Cortex of kidney (tissue), 1 donor: ENCODE measurements at places on chromosomes 12 and 14.

DNA sequence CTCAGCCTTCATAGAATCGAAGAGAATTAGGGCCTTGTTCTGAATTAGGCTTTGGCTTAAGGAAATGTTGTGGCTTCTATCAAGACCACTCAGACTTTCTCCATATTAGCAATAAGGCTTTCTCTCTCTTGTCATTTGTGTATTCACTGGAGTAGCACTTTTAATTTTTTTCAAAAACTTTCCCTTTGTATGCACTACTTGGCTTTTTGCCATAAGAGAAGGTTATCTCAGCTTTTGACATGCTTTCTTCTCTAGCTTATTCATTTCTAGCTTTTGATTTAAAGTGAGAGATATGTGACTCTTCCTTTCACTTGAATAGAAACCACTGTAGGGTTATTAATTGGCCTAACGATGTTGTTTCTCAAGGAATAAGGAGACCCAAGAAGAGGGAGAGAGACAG lies 244.2 kb downstream of the GPHN start:
- no peak for DNase-seq

DNA sequence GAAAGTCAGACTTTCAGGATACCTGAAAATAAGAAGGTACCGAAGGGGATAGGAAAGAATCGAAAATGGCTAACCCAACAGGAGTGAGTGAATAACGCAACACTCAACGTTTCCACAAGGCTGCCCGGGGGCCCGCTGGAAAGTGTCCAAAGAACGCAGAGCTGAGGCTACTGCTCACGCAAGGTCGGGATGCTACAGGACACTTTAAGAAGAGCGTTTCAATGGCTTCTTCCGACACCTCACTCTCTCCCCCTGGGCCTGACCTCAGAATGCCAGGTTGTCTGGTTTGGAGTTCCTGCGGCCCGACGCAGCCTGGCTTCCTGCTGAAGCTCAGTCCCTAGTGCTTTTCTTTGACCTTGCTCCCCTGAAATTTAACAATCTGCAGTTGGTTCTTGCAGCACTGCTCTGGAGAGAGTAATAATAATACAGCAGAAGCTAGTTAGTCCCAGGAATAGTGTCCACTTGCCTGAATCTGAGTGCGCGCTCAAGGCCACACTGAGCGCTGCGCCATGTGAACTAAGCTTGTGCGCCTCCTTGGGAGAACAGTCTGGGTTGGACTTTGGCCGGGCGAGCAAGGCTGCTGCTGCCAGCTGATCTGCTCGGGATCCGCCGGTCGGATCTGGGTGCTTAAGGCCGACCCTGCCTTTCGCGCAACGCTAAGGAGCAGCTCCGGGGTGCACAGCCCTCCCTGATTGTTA lies 2.0 kb upstream of the ALX1 start:
- DNase-seq = no peak

GRCh38 chr12:21933656-21934055 lies 7.6 kb downstream of the ABCC9 start:
- no peak for DNase-seq

DNA sequence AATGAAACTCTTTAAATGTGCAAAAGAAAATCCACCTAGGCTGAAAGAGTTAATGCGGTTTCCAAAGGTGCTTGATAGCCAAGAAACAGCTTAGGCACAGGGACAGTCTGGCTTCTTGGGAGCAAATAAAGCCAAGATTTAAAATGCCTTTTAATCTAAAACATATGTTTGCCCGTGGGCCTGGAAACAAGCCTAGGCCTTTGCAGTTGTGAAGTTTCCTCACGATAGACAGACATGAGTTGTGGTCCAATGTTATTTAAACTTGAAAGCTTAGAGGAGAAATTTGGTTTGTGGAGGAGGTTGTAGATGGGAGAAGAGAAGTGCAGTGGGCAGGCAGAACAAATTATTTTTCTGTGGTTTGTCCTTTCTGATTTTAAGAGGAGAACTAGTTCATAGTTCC lies 29.8 kb downstream of the PROX2 start:
- DNase-seq = no peak

DNA sequence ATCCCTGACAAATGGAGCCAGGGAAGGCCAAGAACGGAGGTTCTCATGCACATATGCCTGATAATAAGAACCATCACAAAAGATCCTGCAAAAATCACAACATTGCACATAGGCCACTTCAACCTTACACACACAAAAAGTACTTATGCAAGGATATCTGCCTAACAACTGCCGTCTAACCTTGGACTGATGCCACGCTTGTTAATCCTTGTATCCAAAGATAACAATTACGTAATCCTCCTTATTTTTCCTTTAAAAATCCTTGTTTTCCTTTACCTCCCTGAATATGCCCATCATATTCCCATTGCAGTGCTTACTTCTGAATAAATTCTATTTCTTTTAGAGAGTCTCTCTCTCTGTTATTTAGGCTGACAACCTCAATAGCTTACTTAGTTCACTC lies 59.5 kb downstream of the TMEM116 start:
- DNase-seq = no peak

DNA sequence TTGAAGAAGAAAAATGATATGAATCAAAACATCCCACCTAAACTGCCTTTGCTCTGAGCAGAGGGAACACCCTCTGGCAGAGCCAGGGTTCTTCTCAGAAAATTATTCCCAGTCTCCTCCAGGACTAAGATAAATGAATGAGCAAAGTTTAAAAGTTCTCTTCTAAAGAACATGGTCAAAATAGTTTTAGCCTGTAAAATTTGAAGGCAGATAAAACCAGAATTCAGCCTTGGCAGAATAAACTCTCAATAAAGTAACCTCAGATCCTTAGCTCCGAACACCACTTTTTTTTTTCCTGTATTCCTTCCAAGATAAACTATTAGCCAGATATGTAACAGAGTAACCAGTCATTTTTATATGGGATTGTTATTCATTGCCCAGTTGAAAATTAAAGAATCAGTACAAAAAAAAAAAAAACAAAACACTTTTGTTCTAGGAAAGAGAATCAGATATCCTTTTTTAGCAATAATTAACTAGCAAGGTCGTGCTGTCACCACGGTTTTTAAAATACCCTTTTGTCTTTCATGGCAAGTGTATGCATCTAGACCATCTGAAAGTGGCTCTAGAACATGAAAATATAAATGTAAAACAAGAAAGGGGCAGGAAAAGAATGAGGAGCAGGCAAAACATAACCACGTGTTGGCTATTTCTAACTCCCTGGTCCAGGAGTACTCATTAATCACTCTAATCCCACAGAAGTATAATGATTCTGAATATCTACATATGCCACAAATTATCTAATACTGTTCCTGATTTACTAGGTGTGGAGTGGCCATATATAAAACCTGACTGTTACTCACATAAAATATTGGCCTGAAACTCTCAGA lies 60.8 kb downstream of the CAPZA3 start:
- no peak for DNase-seq

DNA sequence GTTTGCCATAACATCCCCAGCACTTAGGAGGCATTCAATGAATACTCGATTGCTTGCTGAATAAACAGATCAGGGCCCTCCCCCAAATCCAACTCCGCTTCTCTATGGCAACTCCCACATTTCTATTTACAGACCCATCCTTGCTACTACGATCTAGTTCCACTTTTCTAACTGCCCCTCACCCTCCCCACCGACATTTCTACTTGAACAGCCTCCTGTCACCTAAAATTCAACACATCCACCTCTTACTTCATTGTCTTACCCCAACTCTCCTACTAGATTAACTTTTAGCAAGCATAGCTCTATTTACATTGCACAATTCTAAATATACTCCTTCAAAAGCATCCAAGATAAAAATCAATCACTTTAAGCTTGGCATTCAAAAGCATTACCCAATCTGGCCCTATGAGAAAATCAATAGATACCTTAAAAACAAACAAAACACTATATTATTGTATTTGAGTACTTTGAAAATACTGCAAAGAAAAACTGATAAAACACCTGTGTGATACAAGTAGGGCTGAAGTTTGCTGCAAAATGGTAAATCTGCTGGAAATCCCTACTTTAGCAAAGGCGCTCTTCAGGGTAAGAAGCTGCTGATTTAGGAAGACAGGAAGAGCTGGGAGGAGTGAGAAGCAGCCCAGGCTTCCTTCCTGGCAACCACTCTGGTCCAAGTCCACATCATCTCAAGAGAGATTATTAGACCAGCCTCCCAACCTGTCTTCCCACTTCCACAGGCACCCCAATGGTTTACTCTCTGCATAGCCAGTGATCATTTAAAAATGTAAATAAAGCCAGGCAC lies 96.4 kb downstream of the HECTD4 start:
- no peak for DNase-seq

DNA sequence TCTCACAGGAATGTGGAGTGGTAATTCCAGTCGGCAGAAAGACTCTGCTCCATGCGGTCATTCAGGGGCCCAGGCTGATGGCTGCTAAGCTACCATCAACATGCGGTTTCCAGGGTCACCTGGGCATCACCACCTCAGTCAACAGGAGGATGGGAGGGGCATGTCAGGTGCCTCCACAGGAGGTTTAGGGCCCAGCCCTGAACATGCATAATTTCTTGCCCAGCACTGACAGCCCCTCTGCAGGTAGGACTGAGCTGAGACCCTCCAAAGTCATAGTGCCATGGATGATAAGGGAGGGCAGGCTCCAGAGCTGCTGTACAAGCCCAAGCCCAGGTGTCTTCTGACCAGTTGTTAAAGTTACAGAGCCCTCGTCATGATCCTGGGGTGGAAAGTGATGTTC lies 244.0 kb upstream of the SFSWAP start:
- no peak for DNase-seq

GRCh38 chr14:68322940-68323620 lies 469.8 kb downstream of the ZFP36L1 start:
- DNase-seq = no peak

- no peak for DNase-seq
Observed at GRCh38 chr12:34625116-34625515, 602.8 kb downstream of the ALG10 start.

- DNase-seq = no peak
Observed at GRCh38 chr12:54497883-54498282, 331 bp downstream of the NCKAP1L start.

DNA sequence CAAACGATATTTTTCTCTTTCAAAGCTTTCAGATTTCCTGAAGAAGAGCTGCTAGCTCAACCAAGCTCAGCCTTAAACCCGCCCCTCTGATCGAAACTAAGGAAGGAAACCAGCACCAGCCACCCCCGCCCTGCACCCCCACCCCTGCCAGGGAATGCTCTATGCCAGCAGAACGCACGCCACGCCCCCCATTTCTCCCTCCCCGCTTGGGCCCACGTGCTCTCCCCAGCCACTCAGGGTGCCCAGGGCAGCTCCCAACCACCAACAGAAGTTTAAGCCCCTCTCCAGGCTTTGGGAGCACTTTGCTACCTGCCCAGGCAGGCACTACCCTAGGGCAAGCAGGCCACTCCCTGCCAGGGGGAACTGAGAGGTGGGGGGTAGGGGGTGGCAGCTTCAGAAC lies 18.8 kb upstream of the KRT78 start:
- DNase-seq = no peak

DNA sequence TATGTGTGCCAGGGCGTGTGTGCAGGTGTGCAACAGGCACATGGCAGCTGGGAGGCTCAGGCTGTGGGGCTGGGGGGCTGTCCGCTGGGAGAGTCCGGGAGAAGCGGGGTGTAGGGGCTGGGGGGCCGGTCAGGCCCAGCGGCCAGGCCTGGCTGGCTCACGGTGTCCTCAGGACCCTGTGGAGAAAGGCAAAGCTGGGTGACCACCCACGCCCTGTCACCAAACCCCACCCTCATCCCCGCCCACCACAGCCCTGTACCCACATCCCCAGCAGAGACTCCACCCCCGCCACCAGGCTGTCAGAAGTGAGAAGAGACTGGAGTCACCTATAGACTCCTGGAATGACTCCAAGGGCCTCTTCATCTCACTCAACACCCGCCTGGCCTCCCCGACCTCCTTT lies 85.3 kb downstream of the SCARB1 start:
- DNase-seq = no peak

GRCh38 chr12:74914378-74914777 lies 295.3 kb downstream of the KCNC2 start:
- DNase-seq = no peak

- DNase-seq = no peak
Observed at GRCh38 chr14:56587701-56588100, 8.1 kb downstream of the TMEM260 start.

- no peak for DNase-seq
Observed at GRCh38 chr14:65849091-65849490, 436.6 kb downstream of the FUT8 start.

GRCh38 chr14:74881431-74882102 lies at the start of gene DLST:
Gene DLST, plus strand, starts transcription at chr14:74881916. Its CDS starts 38 bp downstream, at chr14:74881954.
- peak; percentile 78 for DNase-seq

DNA sequence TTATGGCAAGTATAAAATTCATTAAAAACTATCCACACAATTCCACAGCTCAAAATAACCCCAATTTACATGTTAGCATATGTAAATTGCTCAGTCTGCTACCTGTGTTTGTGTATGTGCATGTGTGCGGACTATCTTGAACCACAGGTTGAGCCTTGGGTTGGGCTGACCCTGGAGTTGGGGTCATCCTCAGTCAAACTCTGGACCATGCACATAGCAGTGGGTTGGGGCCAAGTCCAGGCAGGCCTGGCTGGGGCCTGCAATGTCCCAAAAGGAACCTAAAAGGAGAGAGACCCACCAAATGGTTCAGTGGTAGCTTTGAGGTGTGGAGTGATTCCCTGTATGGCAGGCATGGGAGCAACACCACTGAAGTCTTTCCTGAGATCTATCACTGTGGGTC lies 156.1 kb downstream of the FOXN3 start:
- DNase-seq = no peak
